ENCODE measurements at places on chromosomes 16 and 17.

- no peak for DNase-seq
These were observed 631 bp downstream of the UTP6 start for GRCh38 chr17:31900877-31901276.

DNA sequence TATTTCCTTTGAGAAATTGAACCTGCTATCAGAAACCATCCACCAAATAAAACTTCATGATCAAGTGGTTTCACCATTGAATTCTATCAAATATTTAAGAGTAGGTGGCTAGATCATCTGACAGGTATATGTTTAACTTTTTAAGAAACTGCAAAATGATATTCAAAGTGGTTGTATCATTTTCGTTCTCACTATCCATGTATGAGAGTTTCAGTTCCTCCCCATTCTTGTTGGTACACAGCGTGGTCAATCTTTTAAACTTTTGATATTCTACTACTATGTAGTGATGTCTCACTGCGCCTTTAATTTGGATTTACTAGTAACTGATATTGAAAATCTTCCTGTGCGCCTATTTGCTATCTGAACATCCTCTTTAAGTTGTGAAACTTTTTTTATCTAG, 163.7 kb downstream of the CYB561 start:
- no peak for DNase-seq

DNA sequence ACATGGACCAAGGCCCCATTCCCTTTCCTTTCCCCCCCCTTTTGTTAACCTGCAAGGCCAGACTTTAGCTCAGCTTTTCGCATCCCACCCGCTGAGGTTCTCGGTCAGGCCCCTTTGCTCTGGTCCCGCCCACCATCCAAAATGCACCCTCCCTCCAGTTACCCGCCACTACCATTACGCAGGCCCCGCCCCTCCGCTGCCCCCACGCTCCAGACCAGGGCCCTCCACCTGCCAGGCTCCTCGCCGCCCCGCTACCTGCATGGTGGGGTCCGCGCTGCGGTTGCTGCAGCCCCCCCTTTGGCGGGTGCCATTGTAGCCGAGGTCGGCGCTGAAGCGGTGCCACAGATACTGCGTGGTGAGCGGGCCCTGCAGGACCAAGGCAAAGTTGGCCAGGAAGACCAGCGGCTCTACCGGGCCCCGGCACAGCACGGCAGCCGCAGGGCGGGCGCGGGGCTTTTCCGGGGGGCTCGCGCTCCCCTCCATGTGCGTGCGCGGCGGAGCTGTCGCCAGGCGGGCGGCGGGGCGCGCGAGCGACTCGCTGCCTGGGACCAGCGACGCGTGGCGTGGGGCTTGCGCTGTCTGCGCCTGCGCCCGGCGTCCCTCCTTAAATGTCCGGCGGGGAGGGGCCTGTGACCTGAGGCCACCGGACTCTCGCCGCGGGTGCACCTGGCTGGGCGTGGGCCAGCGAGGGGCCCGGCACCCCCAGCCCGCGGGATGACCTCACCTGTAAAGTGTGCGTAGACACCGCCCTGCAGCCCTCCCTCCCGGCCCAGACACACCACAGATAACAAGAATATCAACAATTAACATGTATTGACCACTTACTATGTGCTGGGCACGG, at the start of gene SLC46A1:
TSS of gene SLC46A1 (minus strand) at position 581 of the 841 bp plus-strand sequence. CDS start at position 483, 98 bp downstream.
- DNase-seq, result peak; percentile 77

- peak; percentile 81 for DNase-seq
These were observed 504 bp downstream of the SRSF1 start for GRCh38 chr17:58006560-58006923.

DNA sequence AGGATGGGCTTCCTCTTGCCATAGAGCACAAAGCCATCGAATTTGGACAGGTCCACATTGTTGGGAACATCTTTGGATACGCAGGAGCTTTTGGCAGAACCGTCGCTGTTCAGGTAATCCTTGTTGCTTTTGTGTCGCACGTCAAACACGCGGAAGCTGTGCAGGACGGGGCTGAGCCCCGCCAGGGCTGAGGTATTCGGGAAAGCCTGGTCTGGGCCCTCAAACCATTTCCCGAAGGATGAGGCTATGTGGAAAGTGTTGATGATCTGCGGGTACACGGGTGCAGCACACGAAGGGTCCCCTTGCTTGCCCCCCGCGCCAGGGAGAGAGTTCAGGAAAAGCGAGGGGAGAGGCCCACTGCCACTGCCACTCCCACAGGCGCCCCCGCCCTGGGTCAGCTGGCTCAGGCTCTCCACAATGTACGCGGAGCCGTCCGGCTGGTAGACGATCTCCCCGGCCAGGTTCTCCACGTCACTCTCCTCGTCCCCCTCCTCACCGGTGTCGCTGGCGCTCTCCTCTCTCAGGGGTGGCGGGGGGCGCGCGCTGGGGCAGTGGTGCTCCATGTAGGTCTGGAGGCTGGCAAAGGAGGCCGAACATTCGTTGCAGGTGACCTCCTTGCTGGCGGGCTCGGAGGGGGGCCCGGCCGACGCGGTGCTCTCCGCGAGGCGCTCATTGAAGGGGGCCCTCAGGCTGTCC, 88.5 kb downstream of the ZFHX3 start:
- no peak for DNase-seq

GRCh38 chr16:96935-97381, 18.9 kb downstream of the MPG start:
- DNase-seq, result peak; percentile 96

DNA sequence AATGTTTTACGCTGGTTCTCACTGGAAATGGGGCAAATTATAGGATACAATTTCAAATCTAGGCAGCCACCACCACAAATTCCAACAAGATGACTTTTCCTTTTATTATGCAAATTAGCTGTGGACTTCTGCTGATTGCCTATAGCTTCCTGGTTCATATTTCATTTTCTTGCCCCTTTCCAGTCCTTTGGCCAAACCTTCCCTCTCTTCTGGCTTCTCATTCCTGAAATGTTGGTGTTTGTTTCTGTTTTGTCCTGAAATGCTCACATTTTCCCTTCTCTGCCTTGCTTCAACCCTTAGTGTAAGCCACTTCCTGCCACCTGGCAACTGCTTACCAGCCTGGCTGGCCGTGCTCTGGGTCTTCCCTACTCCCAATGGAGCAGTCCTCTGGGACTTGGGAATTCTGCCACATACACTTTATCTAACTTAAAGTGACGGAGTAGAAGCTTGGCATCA, 14.0 kb downstream of the PRSS54 start:
- DNase-seq, result no peak

DNA sequence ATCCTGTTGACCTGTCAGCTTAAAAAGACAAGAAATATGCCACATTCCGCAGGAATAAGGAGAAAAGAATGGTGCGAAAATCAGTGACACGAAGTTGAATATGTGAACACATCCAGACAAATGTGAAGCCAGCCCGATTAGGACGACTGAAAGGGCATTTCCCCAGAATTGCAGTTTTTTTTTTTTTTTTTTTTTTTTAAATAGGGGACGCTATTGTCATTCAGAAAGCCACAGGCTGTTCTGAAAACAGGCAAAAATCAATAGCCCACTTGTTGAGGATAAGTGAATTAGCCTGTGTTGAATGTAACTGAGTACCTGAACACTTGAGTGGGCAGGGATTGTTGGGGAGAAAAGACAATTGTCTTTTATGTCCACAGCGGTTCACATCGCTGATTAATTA, 507.1 kb downstream of the WWOX start:
- DNase-seq, result no peak

- DNase-seq, result no peak
These were observed 135.0 kb downstream of the CDK5R1 start for GRCh38 chr17:32621612-32622312.

DNA sequence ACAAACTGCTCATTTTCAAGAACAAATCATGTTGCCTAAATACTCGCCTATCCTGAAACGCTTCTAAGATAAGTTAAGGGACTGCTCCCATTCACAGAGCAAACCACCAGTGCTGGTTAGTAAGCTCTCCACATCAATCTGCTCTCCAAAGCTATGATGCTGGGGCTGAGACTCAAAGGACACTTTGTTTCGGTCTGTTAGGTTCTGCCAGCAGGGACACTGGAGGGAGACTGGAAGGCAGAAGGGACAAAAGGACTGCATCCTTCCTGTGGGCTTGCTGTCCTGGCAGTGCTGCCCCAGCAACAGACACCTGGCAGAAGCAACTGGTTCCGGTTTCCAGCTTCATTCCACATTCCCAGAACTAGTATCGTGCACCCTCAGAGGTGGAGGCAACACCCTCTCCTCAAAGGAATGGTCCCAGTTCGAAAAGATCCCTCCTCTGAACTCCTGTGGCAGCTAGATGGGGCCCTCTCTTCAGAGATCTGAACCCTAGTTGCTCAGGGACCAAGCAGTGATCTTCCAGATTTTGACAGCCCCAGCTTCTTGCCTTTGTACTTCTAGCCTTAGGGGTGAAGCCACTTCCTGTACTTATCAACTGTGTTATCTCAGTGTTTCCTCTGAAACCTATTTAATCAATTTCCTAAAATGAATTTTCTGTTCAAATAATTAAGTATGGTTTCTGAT, 73.4 kb upstream of the GSG1L start:
- no peak for DNase-seq

DNA sequence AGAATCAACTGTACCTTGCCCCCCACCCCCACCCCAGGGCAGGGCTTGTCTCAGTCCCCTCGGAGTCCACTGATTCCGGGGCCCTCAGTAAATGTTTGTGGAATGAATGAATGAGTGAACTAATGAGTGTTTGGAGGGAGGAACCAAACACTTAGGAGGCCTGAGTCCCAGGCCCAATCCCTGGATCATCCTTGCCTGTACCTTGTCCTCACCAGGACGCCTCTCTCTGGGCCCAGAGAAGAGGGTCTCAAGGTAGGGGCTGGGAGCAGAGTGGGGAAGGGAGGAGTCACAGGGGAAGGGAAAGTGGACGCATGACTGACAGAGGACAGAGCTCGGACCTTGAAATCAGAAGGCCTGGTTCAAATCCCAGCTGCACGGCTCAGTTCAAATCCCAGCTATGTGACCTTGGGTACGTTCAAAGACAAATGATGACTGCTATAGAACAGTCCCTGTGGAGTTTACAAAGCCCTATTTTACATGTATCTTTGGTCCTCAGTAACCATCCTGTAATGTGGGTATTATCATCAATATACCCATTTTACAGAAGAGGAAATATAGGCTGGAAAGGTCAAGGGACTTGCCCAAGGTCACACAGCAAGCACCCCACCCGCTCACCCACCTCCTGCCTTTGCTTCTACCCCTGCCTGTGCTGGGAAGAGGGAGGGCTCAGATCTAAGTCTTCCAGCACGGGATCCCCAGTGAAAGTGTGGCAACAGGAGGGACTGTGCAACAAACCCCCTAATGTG, 18.3 kb downstream of the SLC4A1 start:
- DNase-seq, result no peak

DNA sequence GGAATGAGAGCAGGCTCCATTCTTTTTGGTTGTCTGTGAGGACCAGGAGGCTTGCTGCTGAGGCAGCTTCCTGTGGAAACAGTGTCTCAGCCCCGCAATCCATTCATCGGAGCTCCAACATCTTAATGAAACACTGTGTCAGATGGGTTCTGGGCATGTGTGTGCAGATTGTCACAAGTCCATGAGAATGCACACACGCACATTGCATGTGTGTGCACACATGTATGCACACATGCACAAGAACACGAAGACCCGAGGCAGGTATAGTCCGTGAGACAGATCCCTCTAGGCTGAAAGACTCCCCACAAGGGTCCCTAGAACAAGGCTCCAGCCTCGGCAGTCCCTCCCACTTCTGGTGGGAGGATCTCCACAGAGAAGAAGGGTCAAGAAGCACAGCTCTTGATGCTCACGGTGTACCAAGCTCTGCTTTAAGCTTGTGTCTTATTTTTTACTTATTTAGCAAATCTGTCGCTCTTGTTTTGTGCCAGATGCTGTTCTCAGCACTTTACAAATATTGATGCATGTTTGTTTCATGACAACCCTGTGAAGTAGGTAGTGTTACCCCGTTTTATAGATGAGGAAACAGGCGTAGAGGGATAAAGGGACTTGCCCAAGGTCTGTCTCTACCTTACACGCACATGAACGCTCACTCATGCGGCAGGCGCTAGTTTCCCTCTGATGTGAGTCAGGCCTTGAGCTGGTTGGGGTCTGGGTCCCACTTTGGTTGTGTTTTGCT, 213.1 kb downstream of the SEC14L1 start:
- peak; percentile 19 for DNase-seq

DNA sequence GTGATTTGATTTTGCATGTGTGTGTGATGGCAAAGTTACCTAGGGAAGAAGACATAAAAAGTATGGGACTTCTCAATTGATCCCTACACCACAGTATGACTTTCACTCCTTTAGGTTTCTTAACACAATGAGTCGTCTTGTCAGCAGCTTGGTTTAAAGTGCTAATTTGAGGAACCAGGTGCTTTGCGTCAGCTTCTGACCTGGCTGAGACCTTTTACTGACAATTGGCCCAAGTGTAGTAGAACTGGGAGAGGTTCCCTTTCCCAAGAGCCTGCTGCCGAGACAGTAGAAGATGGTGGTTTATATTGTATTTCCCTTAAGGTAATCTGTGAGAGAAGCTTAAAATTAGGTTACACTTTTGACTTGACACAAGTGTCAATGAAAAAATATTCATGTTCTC, 54.9 kb downstream of the LDHD start:
- DNase-seq, result no peak

GRCh38 chr17:34378664-34379101, 15.7 kb upstream of the CCL1 start:
- no peak for DNase-seq

DNA sequence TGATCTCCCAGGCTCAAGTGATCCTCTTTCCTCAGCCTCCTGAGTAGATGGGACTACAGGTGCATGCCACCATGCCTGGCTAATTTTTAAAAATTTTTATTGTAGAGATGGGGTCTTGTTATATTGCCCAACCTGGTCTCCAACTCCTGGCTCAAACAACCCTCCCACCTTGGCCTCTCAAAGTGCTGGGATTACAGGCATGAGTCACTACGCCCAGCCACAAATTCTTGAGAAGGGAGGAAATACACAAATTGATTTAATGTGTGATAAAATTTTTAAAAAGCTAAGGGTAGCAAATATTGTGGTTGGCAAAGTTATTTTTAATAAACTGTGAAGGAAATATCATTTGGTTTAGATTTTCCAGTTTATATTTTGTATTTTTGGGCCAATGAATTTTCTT, 9.6 kb downstream of the ITGAD start:
- DNase-seq, result no peak

- peak; percentile 44 for DNase-seq
These were observed 852 bp downstream of the ZNF469 start for GRCh38 chr16:88383401-88384221.

GRCh38 chr17:2071455-2072281, 16.8 kb downstream of the HIC1 start:
- no peak for DNase-seq

- DNase-seq, result no peak
These were observed 24.8 kb downstream of the KRT23 start for GRCh38 chr17:40912486-40913210.

DNA sequence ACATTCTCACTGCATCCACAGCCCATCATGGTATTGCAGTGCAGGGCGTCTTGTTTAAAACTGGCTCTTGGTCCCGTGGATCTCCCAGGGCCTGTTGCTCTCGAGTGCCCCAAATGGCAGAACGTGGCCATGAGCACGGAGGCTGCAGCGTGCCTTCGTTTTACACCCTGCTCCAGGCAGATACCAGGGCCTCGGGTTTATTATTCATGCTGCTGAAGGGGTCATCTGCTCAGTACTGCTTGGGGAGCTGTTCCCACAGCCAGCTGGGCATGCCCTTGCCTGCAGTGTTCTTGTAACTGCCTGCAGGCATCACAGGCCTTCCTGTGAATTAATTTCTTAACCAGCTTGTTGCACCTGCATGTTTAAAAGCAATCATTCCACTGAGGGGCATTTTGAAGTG, 129.7 kb upstream of the CHMP6 start:
- DNase-seq, result peak; percentile 70

GRCh38 chr17:61393904-61394629, 5.6 kb upstream of the TBX2 start:
- no peak for DNase-seq

GRCh38 chr17:20026960-20027359, 17.8 kb downstream of the SPECC1 start:
- DNase-seq, result no peak

GRCh38 chr16:63312346-63312745, 1276.1 kb upstream of the CDH8 start:
- DNase-seq, result no peak

All from activated T-cell treated with anti-CD3 and anti-CD28 coated beads, Interleukin-2, amount 50 U/mL, for 48 hours (primary cell).